Left ventricle myocardium superior (tissue), 1 donor: ENCODE measurements at places on chromosomes 5 and 9. TPM values are rescaled to one million over a fixed set of nuclear protein-coding genes. Genes with fewer than 3 reads are reported as not detected.

DNA sequence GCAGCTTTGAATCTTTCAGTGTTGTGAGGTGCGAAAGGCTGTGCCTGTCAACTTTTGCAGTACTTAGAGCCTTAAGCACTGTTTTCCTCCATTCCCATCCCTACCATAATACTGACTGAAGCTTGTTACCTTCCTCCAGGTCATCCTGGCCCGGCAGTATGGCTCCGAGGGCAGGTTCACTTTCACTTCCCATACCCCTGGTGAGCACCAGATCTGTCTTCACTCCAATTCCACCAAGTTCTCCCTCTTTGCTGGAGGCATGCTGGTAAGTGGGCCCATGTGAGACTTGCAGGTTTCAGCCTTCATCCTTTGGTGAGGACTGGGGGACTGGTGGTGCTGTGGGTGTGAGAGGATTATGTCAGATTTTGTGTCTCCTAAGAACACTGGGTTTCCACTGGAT, 1.5 kb downstream of the TMED9 start:
- DNase-seq, result no peak

PTGS1 gene
- total RNA-seq, result 3.4 TPM

DNA sequence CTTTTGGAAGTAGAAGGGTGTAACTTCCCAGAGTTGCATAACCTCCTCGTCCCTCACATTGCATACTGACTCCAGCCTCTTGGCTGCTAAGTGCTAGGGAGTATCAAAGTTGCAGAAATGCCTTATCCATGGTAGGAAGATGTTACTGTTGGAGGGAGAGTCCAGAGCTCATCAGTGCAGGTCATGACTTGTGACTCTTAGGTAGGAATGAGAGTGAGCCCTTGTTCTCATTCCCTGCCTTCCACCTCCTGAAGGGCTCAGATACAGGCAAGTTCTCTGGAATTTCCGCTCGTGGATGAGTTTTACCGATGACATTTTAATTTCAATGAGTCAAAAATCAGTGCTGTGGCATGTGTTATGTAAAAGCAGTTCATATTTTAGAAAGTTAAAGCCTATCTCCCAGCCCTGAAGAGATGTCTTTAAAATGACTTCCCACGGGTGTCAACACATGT, 17.0 kb downstream of the IRX1 start:
- no peak for DNase-seq

CCDC152 gene
- 0.77 TPM for total RNA-seq

SLC6A19 gene
- total RNA-seq, result not detected

DNA sequence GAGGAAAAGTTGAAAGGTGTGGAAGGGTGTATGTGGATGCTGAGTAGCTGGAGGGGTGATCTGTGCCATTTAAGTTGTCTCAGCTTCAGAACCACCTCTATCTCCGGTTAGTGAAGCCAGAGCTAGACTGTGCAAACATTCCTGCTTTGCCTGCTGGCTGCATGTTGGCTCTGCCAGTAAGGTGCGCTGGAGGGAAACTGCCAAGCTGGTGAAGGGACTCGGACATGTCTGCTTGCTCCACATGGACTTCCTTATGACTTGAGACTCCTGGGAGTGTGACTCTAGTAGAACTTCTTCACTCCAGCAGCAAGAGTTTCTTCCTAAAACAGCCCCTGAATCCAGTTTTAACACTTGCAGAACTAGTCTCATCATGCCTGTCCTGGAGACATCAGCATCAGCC, 27.9 kb downstream of the DAB2 start:
- DNase-seq, result no peak

DNA sequence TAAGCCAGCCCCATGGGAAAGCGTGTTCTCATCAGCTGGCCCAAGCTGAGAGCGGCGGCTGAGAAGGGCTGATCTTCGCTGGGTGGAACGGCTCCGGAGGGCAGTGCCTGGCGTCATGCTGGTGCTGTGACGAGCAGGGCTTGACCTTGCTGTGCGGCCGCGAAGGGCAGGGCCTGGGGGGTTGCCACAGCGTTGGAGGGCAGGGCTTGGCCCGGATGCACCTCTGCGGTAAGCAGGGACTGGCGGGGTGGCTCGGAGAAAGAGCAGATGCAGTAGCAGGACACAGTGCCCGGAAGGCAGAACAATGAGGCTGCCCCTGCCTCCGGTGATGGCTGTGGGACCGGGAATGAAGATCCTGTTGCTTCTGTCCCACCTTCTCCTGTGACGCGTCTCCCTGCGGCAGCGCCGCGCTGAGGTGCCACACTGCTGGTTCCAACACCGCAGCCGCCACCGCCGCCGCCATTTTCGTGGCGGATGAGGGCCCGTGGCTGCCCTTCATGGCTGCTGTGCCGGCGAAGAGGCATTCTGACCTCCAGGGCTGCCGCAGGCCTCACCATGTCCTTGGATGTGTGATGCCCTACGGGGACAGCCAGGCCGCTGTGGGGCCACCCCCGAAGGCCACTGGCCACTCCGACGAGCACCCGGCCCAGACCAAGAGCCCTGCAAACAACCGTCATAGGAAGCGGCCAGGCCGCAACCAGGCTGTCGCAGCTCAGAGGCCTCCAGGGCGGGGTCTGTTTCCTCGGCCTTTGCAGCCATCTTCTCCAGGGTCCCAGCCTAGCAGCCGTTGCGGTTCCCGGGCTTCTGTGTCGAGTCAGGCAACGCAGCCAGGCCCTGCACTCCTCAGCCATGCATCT, 890.5 kb upstream of the CTNND2 start:
- peak; percentile 18 for DNase-seq

LRRC70 gene
- 1.4 TPM for total RNA-seq

DNA sequence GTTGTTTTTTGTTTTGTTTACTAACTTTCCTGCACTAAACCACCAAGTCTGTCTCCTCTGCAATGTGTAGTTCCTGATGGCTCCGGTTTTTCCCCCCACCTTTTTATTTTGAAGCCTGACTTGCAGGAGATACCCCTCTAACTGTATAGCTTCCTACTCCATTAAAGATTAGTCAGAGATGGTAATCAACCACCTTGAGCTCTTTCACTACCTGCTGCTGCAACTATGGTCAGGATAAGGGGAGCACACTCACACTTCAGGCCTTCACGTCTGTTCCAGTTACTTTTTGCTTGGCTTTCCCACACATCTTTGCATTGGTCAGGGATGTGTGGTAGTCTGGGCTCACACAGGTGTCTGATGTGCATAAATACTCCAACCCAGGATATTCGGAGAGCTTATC, 63.4 kb downstream of the NR6A1 start:
- DNase-seq, result no peak

DNA sequence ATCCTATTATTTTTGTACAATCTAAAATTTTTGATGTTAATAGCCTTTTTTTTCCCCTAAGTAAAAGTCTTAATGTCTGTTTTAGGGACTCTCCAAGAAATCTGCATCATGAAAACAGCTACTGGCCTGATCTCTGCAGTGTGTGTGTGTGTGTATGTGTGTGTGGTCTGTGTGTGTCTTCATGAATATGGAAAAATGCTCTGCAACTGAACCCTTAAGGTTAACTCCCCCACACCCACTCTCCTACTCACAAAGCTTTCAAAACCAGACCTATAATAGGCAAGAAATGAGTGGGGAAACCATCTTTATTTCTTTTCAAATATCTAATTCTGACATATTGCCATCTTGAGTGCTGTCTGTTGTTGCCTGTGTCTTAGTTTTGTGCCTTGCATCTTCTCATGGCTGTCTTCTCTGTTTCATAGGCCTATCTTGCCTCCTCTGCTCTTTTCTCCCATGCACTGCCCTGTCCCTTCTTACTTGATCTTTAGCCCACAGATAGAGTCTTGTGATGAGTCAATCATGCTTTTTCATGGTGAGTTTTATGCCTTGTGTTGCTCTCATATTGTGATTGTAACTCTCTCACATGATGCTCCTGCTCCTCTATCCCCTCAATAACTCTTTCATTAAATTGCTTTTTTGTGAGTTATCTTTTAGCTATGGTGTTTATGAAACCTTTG, 68.3 kb downstream of the CHSY3 start:
- DNase-seq, result no peak

- peak; percentile 77 for DNase-seq
Observed at GRCh38 chr5:176365351-176366231, at the start of gene ARL10. ARL10 (plus strand) TSS chr5:176365487; CDS start chr5:176365564, 77 bp downstream.

GRCh38 chr9:121350993-121351561, 19.0 kb downstream of the STOM start:
- DNase-seq, result peak; percentile 65

BARX1 gene
- not detected for total RNA-seq

OBP2B gene
- not detected for total RNA-seq

DNA sequence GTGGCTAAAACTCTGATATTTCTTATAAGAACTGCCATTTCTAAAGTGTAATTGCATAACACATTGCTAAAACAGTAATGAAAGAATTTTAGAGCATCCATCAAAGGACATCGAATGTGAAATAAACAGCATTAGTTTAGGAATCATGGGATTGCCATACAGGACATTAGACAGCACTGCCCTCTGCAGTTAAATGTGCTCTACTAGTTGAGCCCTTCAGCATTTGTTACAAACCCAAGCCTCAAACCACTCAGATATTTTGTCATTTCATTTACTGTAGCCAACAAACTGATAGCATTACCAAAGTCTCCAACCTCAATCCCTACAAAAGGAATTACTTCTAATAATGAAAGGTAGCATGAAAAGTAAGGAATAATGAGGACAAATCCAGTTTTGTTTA, 116.8 kb upstream of the COX7C start:
- no peak for DNase-seq
